Chondrocyte (in vitro differentiated cells): ENCODE measurements at places on chromosomes 7 and 10.

DNA sequence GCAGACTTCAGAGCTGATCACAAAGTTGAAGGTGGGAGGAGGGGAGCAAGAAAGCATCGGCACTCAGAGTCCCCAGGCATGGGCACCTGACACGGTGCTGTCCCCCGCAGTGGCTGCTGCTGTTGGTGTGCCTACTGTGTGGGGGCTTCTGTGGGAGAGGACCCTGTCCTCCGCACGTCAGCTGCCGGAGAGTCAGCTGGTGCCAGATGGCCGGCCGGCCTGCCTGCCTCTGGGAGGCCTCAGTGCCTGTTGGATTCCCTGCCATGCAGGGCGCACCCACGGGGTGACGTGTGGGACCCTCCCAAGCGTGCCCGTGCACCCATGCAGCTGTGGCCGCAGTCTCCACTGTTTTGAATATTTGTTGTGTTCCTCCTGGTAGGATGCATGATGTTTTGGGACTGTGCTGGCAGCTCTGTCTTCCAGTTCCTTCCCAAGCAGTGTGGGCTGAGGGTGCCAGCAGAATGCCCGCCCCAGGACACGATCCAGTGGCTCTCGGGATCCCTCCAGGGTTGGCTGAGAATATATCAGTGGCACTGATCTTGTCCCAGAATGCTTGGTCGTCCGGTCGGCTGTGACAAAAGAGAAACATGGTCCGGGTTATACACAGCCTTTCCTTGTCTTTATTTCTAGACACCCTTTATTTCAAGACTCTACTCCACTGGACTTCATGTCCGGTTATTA lies 185.6 kb downstream of the MGMT start:
- no peak for DNase-seq

- DNase-seq = no peak
Measured at GRCh38 chr7:78386520-78386919, 587.9 kb downstream of the PHTF2 start.

DNA sequence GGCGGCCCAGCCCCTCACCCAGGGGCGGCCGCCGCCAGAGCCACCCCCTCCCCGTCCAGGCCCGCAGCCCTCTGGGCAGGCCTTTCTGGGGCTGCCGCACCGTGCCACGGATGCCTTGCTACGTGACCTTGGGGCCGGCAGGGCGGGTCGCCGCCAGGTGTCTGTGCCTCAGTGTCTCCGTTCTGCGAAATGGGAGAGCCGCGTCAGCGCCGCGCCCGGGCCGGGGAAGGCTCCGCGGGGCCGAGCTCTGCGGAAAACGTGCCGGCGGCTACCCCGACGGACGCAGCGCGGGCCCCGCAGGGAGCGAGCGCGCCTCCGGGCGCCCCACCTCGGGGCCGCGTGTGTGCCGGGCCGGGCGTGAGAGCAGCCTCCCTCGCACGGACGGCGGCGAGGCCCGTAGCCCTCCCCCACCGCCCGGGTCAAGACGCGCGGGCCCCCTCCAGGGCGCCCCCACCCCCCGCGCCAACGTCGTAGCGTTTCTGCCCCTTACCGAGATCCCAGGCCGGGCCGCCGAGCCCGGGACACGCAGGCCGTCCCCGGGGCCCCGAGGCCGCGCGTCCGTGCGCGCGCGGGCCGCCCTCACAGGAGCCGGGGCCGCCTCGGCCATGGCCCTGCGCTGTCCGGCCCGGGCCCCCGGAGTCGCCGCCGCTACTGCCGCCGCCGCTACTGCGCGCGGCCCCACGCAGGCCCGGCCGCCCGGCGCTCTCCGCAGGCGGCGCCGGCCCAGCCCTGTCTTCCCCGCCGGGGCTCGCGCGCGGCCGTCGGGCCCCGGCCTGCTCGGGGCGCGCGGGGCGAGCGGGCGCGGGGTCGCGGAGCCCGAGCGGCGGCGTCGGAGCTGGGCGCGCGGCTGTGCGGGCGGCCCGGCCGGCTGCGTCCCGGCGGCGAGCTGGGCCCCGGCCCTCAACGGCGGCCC lies 1.1 kb downstream of the ZNF777 start:
- no peak for DNase-seq

- no peak for DNase-seq
Measured at GRCh38 chr10:126278851-126279250, 109.4 kb downstream of the ADAM12 start.

GRCh38 chr10:112851588-112852211 lies 98.3 kb upstream of the TCF7L2 start:
- DNase-seq = no peak

GRCh38 chr10:122468926-122469781 lies 7.8 kb downstream of the HTRA1 start:
- no peak for DNase-seq

DNA sequence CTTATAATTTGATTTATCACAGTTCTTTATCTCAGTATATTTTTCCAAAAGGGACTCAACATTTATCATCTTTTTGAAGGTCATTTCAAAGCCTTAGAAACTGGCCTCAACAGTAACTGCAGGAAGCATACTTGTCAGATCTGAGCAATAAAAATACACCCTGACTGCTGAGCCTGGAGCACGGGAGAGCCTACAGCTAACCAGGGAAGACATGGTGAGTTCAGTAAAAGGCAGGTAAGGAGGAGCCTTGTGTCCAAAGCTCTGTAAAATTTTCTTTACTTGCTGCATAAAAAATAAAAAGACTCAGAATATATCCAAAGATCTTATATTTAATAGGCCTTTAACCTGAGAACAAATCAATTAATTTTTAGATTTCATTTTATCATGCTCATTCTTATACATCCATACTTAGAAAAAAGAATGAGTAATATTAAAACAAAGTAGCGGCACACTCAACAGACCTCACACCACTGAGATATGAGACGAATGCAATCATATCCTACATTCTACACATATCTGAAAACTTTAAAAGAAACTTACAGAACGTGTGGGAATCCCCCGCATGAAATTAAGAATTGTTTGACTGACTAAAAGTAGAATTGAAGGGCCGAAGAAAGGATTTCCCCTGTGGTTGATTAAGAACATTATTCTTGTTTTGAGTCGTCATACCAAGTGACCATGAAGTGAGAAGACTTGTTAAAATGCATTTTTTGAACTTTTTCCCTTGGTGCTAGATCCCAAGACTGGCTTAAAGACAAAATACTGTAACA lies 296.4 kb upstream of the MKLN1 start:
- DNase-seq = no peak

DNA sequence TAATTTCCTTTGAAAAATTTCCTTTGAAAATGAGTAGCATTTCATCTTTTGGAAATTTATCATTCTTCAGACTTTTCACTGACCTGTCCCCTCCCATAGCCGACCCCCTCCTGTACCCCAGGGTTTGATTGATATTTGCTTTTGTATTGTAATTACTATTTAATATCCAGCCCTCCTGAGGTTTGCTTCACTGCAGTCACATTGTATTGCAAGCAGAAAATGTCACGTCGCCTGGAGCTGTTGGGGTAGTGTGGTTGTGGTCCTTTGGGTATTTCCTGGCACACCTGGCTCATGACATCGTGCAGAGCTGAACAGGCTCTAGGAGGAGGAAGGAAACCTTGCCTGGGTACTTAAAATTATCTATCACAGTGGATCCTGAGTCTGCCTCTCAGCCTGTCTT lies 116.1 kb downstream of the INSYN2A start:
- DNase-seq = no peak

GRCh38 chr7:2405201-2405600 lies 1.8 kb downstream of the CHST12 start:
- DNase-seq = no peak

DNA sequence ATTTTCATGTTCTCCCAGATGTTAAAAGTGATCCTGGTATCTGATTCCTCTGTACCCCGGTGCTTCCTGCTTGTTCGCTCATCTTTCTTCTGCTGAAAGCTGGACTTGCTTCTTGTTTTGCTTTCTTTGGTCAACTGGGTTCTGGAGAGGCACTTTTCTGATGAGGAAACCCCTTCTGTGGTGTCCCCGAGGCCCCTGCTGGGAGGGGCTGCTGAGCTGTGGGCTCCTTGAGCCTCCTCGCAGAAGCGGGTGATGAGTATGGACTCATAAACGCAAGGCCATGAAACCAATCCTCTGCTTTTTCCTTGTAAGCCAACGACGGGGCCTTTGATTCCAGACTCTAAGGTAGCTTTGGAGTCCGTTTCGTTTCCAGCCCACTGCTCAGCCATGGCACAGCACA lies 7.8 kb downstream of the WIPI2 start:
- peak; percentile 17 for DNase-seq

GRCh38 chr10:44854693-44855350 lies 56.3 kb upstream of the TMEM72 start:
- DNase-seq = no peak

DNA sequence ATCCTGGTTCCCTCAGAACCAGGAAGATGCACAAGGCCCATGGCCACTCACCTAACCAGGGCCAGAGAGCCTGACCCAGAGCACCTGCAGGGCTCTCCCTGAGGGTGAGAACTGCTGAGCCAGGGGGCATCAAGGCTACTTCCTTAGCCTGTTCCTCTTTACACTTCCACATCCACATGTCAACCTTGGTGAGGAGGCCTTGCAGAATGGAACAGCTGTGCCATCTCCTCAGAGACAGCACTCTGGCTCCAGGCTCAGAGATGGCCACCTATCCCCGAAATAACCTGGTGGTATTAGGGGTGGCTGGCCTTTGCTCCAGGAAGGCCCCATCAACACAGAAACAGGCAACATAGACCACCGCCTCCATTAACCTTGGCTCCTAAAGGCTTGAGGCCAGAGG lies 473.0 kb downstream of the RPS24 start:
- no peak for DNase-seq

DNA sequence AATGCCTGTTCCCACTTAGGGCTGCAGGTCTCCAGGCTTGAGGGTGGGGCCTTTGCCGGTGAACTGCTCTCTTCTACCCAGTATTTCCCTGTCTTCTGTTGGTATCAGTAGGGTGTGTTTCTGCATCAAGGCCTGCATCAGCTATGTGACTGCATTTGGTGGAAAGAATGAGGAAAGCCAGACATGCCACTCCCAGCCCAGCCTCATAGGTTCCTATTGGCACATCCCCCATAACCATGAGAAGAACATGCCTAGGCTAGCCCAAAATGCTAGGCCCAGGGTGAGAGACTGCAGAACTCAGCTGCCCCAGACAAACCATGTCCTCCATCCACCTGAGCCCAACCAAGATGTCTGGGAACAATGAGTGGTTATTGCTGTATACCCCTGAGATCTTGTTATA lies 380.3 kb upstream of the ADARB2 start:
- no peak for DNase-seq

GRCh38 chr7:19312416-19312815 lies 167.2 kb upstream of the FERD3L start:
- no peak for DNase-seq

GRCh38 chr7:132249256-132249971 lies 326.9 kb downstream of the PLXNA4 start:
- no peak for DNase-seq

DNA sequence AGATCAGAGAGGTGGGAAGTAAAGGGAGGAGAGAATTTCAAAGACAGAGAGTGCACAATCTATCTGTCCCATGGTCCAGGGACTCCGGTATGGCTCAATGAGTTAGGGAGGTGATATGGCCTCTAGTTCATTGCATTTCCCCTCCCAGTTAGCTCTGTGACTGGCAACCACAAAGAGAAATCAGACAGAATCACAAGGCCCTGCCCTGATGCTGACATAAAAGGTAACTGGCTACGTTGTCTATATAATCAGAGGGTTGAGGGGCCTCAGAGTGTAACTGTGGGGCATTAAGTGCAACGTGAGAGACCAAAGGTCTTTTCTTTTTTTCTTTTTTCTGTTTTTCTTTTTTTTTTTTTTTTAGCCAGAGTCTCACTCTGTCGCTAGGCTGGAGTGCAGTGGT lies 7.3 kb upstream of the C10orf95 start:
- no peak for DNase-seq

- DNase-seq = no peak
Measured at GRCh38 chr7:121475806-121476205, 79.7 kb upstream of the FAM3C start.

DNA sequence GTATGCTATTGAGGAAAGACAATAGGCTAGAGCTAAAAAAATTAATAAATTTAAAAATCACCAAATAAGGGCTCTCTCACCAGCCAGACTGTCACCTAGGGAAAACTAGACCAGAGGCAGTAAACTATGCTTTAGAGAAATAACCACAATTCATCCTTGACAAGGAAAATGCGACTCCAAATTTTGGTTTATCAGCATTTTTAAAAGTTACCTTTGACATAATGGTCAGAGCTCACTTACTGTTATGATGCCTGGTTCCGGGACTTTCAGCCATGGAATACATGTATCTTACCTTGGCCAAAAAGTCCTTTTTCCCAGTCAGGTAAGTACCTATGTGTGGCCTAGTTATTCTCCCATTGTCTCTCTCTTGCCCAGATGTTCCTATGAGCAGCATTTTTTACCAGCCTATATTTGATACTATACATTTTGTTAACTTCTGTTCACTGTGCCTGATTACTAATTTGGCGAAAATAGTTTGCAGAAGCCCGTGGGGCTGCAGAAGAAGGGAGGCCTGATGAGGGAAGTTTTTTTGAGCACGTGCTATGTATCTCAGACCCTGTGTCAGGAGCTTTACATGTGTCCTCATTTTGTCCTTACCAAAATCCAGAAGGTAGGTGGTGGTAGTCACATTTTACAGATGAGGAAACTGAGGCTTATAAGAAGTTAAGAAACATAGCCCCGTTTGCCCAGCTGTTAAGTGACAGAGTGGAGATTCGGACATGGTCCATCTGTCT lies 149.7 kb downstream of the CELF2 start:
- DNase-seq = no peak

DNA sequence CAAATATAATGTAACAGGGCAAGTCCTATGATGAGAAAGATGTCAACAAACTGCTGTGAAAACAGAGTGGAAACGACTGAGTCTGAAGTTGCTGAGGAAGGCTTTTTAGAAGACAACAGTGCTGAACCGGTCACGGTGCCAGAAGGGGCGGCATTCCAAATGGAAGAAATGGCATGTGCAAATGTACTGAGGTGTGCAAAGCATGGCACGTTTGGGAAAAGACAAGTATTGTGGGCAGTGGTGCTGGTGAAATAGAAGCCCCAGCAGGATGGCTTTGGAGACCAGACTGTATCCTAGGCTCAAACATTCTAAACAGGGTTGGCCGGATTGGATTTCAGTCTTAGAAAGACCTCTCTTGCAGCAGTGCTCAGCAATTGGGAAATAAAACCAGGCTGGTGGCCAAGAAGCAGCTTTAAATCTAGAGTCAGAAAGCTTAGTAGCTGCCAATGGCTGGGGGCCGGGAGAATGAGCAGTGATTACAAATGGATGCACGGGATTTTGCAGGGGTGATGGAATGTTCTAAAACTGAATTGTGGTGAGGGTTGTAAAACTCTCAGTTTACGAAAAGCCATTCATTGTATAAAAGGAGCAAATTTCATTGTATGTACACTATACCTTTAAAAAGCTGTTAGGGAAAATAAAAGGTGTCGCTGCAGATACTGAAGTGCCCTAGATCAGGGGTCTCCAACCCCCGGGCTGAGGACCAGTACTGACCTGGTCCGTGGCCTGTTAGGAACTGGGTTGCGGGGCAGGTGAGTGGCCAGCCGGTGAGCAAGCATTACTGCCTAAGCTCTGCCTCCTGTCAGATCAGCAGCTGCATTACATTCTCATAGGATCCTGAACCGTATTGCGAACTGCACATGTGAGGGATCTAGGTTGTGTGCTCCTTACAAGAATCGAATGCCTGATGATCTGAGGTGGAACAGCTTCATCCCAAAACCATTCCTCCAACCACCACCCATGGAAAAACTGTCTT lies 141.6 kb downstream of the HIBADH start:
- no peak for DNase-seq
